ENCODE measurements at places on chromosomes 11 and 22.

- no peak for DNase-seq
These were observed 47.9 kb upstream of the RAPSN start for GRCh38 chr11:47496808-47497207.

DNA sequence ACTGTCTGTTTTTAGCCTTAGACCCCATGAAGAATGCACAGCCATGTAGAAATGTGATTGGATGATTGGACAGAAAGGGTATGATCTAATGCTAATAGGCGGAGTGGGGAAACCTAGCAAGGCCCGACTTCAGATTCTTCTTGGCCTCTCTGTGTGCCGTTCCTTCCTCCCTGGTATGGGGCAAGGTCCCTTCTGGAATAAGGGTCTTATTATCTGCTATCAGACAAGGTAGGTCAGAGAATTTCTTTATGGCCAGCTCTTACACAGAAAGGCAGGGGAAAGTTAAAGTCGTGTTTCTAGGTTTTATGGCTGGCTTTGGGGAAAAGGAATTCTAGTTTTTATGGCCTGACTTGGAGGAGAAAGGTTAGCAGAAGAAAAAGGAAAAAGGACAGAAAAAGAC is 30.6 kb downstream of the DBX1 start:
- DNase-seq: no peak

DNA sequence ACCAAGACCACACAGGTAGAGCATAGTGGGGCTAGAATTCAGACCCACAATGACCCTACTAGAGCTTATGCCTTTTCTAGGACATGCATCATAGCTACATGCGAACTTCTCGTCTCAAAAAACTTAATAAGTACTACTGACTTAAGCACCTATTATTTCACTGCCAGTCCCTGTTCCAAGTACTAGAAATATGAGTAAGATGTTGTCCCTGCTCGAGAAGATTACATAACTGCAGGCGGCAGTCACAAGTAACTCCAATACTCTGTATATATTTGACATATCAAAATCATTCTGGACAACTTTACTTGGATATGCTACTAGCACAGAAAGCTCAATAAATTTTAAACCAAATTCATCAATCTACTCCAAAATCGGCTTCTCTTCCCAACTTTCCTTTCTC is 235.0 kb downstream of the TTC28 start:
- no peak for DNase-seq

DNA sequence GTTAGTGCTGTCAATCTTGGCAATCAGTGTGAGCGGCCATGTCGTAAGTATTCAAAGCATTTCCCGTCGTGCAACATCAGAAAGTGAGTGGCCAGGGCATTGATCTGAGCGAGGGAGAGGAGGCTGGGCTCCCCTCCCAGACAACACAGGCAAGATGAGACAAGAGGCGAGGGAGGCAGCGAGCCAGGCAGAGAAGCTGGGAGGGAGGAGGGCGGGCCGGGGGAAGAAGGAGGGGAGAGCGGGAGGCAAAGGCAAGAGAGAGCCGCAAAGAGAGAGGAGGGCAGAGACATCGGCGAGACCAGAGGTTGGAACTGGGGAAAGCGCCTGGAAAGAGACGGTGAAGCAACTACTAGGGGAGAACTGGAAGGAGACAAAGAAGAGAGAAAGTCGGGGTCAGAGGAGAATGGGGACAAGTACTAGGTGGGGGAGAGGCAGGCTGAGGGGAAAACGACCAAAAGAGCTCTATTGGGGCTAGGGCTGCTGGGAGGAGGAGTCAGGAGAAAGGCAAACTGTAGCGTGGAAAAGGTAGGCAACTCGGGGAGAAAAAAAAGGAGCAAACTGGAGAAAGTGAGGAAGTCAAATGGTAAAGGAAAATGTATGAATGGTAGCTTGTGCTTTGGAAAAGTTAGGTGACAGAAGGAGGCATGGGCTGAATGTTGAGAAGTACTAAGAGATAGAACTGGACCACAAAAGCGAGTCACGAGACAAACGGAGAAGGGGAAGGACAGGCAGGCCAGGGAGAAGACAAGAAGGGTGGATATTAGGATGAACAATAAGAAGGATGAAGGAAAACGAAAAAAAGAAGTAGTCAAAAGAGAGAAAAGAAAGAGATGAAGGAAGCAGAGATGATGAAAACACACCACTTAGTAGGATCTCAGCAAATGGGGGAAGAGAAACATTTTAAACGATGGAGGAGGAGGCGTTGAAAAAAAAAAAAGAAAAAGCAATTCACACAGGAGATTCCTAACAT is 130.5 kb upstream of the C11orf58 start:
- no peak for DNase-seq

GRCh38 chr11:12057299-12057980 is 49.0 kb upstream of the DKK3 start:
- DNase-seq: no peak

DNA sequence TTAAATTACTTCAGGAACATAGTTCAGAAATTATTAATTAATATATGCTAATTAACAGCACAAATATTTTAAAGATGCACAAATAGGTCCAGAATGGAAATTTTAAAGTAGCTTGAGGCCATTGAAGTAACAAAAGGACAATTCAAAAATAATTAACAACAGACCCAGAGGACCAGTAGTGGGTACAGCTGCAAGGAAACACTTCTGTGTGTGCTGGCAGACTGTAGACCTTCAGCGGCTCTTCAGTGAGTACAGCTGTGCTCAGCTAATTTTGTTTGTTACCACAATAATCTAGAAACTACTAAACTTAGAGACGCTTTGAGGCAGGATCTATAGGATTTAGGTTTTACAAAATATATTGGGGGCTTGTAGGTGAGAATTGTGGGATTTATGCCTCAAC is 103.8 kb downstream of the GRIA4 start:
- no peak for DNase-seq

DNA sequence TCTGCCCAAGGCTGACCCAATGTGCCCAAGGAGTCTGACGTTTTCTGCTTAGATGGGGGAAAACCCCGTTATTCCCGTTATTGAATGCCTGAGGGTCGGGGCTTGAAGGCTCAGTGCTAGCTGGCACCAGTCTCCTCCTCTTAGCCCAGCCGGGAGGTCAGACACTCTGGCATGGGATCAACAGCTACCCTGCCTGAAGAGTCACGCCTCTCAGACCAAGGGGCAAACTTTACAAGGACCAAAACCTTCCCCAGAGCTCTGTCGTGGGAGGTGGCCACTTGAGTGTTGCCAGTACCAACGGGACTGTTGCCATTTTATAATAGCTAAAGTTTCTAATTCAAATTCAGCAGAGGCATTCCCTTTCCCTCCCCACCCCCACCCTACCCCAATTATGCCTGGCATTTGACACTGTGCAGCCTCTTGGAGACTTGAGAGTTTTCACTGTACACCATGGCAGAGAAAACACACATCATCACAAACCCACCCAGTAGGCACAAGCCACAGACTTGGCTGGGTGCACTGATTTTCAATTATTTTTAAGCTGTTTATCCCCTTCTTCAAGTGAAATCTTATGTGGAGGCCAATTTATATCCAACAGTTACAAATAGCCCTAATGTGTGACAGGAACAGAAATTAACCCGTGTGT is 137.5 kb upstream of the SYT13 start:
- no peak for DNase-seq

DNA sequence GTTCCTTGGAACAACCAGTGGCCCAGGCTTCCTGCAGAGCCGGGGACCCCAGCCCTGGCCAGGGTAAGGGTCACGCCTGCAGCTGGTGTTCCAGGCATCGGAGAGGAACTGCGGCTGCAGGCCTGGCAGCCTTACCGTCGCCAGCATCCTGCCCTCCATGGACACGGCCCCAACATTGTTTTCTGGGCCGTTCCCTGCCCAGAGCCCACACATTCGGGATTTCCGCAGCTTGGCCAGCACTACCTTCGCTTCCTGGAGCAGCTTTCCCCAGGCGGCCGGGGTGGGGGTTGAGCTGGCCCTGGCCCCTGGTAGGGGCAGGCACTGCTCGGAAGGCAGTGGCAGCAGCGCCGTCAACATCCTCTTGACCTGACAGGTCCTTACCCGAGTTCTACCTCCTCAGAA is 17.7 kb downstream of the TXN2 start:
- no peak for DNase-seq

GRCh38 chr11:120569861-120570260 is 58.3 kb downstream of the GRIK4 start:
- DNase-seq: no peak

- DNase-seq: peak; percentile 56
These were observed 3.8 kb downstream of the APOL3 start for GRCh38 chr22:36156515-36157419.

- DNase-seq: peak; percentile 70
These were observed 75.8 kb upstream of the ZBED5 start for GRCh38 chr11:10933455-10934292.

DNA sequence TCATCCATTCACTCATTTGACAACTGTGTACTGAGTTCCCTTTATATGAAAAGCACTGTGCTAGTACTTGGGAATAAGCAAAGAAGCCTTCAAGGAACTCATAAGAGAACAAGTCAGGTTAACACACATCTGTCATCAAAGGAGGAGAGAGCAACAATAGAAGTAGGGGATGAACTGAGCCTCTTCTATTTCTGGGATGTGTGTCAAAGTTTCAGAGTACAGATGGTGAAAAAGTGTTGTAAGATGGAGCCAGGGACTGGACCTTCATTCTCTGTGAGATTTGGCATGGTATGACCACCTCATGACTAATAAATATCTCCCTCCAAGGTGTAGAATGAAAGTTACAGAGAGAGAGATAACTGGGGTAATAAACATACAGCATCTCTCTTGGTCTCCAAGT is 349.8 kb upstream of the PLET1 start:
- no peak for DNase-seq

GRCh38 chr11:44580701-44581100 is 15.2 kb downstream of the CD82 start:
- DNase-seq: no peak

- DNase-seq: no peak
These were observed 188.9 kb downstream of the MYO18B start for GRCh38 chr22:25930788-25931310.

- no peak for DNase-seq
These were observed 9.2 kb downstream of the RHOG start for GRCh38 chr11:3831378-3832239.

- DNase-seq: no peak
These were observed 135.1 kb downstream of the SHANK2 start for GRCh38 chr11:71117311-71117710.

- DNase-seq: no peak
These were observed 48.1 kb upstream of the ARFGAP3 start for GRCh38 chr22:42905217-42905616.

DNA sequence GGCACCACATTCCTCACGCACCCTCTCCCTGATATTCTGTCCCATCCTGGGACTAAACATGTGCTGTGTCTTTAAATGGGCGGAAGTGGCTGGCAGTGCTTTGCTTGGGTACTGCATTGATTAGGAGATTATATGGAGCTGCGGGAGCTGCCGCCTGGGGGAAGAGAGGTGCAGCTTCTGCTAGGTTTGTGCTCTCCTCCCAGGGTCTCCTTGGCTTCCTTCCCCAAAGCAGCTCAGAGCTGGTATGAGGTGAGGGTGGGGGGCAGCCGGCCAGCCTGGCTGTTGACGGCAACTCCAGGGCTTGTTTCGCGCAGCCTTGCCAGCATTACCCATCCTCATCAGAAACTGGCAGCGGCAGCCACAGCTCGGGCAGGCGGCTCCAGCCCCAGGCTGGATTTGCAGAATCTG is 95.4 kb downstream of the GRAMD1B start:
- DNase-seq: no peak
